Neuronal stem cell (in vitro differentiated cells): ENCODE measurements at places on chromosomes 5 and 9.

DNA sequence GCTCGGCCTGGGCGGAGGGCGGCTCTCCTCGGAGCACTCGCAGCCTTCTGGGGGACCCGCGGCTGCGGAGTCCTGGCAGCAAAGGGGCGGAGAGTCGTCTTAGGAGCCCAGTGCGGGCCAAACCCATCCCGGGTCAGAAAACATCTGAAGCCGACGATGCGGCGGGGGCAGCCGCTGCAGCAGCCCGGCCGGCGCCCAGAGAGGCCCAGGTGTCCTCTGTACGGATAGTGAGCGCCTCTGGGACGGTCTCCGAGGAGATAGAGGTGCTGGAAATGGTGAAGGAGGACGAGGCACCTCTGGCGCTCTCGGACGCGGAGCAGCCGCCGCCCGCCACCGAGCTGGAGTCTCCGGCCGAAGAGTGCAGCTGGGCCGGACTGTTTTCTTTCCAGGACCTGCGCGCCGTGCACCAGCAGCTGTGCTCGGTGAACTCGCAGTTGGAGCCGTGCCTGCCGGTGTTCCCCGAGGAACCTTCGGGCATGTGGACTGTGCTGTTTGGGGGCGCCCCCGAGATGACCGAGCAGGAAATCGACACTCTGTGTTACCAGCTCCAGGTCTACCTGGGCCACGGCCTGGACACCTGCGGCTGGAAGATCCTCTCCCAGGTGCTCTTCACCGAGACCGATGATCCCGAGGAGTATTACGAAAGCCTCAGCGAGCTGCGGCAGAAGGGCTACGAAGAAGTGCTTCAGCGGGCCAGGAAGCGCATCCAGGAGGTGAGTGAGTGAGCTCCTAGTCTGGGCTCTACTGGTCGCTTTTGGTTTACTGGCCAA, 1.2 kb downstream of the JMY start:
- DNase-seq, result peak; percentile 29

- DNase-seq, result no peak
Measured at GRCh38 chr5:128052780-128053179, 30.8 kb upstream of the SLC12A2 start.

DNA sequence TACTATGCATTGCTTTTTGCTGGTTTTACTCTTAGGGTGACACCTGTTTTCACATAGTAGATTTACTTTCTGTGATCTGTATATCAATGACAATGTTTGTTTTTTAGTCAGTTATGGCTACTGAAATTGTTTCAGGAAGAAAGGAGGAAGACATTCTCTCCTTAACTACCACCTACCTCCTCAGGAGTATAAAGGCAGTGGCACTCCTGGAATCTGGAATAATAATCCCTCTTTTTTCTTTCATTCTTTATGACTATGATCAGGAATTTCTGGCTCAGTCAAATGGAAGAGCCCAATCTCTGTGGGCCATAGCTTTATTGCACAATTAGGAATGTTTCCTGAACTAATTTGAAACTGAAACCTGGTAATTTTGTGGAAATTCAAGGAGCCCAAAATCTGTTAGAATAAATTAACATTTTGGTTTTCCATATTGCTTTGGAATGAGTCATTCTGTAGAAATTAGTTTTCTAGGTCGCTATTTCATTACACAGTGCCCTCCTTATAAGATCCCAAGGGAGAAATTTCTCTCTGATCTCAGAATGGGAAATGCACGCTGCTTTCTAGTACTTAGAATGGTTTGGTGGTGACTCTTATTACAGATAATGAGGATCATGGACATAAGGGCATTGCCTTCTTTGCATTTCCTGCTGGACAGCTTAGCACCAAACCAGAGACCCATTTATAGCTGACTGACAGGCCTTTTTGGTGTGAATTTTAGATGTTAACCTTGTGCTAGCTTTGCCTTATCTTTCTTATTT, 95.3 kb upstream of the VLDLR start:
- no peak for DNase-seq

GRCh38 chr5:15037247-15037908, 165.8 kb upstream of the ANKH start:
- DNase-seq, result no peak

DNA sequence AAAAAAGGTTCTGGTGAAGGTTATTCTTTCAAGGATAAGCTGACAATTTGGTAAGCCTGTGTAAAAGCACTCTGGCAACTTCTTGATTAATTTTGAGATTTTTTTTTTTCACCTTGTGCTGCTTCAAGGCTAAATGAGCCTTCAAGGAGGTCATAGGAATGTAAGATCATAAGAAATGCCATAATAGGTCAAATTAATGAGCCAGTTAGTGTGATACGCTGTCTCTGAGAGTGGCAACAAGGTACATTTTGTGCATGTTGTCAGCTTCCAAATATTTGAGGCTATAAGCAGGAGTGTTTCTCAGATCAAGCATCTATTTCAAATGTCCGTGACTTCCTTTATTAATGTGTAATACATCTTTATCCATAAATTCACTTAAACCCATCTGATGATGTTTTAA, 72.3 kb upstream of the CDH6 start:
- no peak for DNase-seq

DNA sequence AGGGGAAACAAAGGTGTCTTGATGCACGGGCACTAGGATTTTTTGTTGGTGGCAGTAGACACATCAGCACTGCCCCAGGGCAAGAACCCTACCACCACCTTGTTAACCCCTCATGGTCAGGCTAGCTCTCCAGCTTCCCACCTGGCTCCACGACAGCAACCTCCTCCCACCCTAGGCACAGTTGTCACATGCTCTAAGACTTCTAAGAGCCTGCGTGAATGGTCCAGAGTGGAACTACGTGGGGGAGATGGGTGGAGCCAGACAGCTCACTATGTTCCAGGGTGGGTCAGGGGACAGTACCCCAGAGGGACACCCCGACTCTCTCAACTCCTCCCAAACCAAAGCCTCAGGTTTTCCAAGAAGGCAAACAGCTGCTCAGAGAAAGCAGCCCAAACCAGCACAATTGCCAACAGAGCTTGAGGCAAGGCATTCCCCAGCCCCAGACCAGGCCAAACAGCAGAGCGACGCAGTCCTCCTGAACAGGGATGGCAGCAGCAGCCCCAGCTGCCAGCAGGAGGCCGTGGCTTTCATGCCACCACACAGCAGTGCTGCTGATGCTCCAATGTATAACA, 78.0 kb downstream of the NRG2 start:
- DNase-seq, result no peak

DNA sequence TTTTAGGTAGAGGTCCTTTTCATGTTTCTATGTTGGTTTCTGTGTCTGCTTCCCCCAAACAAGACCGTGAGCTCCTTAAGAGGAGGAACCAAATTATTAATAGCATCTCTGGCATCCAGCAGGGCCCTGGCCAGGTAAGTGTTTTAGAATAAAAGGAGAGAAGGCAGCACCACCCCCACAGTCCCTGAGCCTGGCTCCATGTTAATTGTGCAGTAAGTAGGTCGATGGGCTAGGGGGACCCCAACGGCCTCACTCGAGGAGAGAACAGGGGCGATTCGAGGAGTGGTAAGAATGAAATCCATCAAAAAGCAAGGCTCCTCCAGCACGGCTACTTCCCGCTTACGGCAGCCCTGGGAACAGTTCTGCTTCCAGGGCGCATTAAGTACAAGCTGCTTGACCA, 67.0 kb downstream of the GABBR2 start:
- no peak for DNase-seq

DNA sequence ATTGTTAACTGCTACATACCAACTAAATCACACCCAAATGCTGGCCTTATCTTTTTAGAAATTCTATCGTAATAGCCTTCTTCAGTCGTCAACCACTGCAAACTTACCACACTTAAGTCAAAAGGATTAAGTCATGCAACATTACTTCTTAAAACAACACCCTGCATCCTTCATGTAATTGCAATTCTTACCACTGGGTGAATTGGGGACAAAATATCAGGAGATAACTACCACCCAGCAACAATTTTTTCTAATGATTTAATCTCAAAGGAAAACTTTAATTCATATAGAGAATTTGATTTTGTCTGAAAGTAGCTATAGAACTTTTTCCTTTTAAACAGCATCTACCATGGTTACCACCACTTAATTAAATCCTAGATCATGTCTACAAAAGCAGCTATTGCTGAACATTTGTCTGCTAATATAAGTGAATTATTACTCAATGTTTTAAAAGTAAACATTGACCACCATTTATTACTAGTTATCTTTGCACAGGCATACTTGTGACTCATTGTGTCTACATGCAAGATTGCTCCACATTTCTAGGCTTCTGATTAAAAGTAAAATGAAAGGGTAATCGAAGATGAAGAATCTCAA, 10.5 kb downstream of the MLLT3 start:
- DNase-seq, result no peak

- no peak for DNase-seq
Measured at GRCh38 chr9:133694686-133695085, 43.5 kb downstream of the SARDH start.
